T-helper 2 cell (primary cell): ENCODE measurements at places on chromosomes 1 and 21.

GRCh38 chr1:33393524-33393923 is 37.4 kb downstream of the PHC2 start:
- no peak for DNase-seq

GRCh38 chr1:119007670-119008482 is 19.7 kb upstream of the TBX15 start:
- no peak for DNase-seq

DNA sequence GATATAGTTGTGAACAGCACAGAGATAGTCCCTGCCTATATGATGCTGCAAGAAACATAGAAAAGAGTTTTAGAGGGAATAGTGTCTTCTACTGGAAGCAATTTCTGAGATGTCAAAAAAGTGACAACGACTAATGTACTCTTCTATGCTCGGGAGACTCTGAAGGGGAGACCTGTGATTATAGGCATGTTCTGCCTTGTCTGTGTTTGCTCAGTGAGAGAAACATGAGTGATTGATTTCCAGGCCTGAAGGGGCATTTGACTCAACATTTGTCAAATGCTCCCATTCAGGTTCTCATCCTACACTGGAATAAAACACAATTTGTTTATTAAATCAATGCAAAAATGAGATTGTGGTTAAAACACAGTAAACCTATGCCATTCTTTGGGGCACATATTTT is 131.8 kb downstream of the CTH start:
- no peak for DNase-seq

DNA sequence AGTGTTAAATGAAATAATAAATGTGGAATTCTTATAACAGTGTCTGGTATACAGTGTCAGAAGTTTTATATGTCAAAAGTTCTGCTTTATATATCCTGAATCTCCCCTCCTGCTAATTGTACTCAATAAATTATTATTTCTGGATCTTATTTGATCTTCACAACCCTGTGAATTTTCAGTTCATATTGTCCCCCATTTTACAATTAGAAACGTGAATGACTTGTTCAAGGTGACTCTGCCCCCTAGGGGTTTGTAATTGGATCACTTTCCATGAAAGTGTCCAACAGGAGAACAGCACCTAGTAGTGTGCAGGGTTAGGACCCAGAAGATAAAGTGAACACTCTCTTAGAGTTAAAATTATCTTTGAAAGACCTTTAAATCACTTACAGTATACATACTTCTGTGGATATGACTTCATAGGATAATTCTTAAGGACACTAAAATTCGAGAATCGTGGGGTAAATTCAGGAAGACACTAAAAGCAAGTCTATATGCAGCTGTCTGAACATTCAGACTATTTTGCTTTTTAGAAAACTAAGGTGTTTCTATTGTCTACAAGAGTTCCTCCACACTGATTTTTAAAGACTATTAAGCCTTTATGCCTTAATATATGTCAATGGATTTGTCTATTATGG is 4.5 kb upstream of the DDR2 start:
- DNase-seq: no peak

- DNase-seq: no peak
Observed at GRCh38 chr21:44006017-44006619, 6.0 kb upstream of the TRAPPC10 start.

GRCh38 chr21:36330904-36331303 is 10.9 kb downstream of the MORC3 start:
- DNase-seq: no peak

DNA sequence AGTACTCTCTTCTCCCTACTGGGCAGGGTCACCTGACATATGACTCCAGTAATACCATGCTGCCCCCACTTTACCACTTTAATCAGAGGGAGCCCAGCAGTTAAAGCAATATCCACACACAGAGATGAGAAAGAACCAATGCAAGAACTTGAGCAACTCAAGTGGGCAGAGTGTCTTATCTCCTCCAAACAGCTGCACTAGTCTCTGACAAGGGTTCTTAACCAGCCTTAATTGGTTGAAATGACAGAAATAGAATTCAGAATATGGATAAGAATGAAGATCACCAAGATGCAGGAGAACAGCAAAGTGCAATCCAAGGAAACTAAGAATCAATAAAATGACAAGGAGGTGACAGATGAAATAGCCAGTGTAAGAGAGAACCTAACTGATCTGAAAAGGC is 91.0 kb downstream of the KCNT2 start:
- no peak for DNase-seq

- no peak for DNase-seq
Observed at GRCh38 chr1:25644962-25645361, 28.4 kb downstream of the MAN1C1 start.

- no peak for DNase-seq
Observed at GRCh38 chr1:30044656-30045144, 678.7 kb downstream of the MATN1 start.

DNA sequence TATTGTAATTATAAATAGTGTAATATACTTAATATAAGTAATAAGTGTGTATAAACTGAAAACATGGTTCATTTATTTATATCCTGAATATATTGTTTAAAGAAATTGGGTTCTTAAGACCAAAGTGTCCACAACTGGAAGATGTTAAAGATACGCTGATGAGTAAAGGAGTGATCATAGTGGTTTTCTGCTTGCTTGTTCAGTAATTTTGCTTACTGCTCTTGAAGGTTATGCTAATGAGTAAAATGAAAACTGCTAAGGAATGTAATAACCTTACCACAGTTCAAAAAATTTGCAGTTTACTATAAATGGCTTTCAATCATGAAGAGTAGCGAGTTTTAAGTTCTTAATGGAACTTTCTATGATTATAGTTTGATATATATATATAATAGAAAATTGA is 22.0 kb downstream of the DONSON start:
- DNase-seq: no peak

DNA sequence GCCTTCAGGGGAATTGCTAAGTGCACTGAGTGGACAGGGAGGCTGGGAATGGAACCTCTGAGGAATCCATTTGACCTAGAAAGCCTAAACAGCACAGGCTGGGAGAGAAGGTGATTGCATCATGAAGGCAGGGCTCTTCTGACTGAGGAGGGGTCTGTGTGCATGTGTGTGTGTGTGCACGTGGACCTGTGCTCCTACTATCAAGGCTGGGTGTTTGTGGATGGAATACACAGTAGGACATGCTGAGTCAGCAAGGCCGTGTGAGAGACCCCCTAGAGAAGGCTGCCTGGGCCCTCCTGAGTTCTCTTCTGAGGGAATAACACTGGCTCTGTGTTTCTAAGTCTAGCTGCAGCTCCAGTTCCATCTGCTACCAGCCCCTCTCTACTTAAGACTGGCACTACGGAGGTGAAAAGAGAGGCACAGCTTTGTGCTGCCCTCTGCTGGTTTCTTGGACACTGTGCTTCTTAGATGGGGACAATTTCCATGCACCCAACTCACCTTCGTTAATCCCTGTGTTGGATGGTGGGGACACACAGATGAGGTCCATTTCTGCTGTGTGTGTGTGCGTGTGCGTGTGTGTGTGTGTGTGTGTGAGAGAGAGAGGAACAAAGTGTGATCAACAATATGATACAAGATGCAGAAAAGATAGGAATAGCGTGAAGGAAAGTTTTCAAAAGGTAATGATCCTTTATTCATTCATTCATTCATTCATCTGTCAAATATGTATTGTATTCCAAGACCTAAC is 6.2 kb upstream of the EFCAB14 start:
- no peak for DNase-seq

- no peak for DNase-seq
Observed at GRCh38 chr1:193181985-193182384, 4.4 kb downstream of the B3GALT2 start.

GRCh38 chr1:178713259-178713658 is 11.8 kb upstream of the RALGPS2 start:
- DNase-seq: no peak

GRCh38 chr21:36695671-36696389 is 3.1 kb upstream of the SIM2 start:
- DNase-seq: no peak

GRCh38 chr1:18234790-18235242 is 127.2 kb downstream of the IGSF21 start:
- peak; percentile 20 for DNase-seq

DNA sequence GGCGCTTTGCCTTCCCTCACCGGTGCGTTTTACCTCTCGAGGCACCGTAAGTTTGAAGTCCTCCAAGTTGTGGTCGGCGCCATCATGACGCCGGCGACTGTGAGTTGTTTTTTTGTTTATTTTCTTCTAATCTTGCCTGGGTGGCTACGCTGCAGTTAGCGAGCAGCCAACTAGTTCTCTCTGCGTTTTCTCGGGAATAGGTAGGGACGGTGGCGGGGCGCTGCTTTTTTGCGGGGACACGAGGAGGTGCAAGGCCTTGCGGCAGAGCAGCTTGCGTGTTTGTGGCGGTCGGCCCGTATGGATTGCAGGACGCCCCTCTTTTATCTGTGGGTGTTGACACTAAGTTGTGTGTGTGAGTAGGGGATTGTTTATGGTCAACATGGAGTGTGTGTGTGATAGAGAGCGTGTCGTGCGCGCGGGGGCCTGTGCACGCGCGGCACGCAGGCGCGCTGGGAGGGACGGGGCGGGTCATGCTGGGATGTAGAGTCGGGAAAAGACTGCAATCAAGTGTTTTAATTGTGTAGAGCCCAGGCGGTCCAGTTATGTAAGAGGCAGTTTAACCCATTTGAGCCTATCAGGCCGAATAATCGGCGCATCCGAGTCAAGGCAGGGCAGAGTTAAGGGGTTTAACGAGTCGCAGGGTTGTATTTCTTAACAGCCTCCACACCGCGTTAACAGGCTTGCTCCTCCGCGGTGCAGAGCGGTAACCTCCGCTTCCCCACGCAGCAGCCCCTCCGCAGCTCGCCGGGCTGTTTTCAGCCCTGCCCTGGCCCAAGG is 1.2 kb upstream of the NEGR1 start:
- no peak for DNase-seq
